ENCODE measurements at places on chromosomes 5 and 9.

DNA sequence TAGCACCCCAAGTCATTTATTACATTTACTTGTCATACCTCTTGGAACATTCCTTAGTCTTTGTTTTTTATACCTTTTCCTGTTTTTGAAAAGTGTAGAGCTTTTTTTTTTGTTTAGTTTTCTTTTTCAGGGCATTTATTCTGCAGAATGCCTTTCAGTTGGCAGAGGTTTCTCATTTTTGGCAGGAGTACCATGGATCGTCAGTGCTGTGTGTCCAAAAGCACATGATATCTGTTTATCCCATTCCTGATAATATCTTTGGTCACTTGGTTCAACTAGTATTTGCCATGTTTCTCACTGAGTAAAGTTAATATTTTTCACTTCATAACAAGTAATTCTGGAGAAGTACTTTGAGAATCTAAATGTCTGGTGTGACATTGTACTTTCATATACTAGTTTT is 10.7 kb downstream of the OGN start:
- no peak for DNase-seq

- peak; percentile 16 for DNase-seq
These were observed 7.9 kb downstream of the AK1 start for GRCh38 chr9:127869310-127870152.

- DNase-seq, result no peak
These were observed 135.1 kb downstream of the RPS23 start for GRCh38 chr5:82142928-82143577.

DNA sequence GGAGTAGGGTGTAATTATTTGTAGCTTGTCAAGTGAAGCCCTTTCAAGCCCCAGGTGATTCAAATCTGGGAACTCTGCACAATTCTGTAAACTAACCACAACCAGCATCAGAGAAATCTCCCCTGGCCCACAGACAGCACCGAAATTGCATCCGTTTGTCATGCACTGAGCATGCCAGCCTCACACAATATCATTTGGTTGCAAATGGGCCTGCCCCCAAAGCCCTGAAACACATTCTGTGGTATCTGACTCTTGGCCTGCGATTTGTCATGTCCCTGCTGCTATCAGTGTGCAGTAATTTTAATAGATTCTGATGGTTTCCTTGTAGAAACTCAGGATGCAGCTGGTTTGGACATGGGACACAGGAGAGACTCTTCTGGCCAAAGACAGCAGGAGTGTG is 35.3 kb downstream of the SNX24 start:
- DNase-seq, result no peak

GRCh38 chr5:170336065-170336464 is 38.5 kb upstream of the LCP2 start:
- DNase-seq, result no peak

GRCh38 chr9:120869726-120870125 is 7.3 kb downstream of the PHF19 start:
- DNase-seq, result no peak

DNA sequence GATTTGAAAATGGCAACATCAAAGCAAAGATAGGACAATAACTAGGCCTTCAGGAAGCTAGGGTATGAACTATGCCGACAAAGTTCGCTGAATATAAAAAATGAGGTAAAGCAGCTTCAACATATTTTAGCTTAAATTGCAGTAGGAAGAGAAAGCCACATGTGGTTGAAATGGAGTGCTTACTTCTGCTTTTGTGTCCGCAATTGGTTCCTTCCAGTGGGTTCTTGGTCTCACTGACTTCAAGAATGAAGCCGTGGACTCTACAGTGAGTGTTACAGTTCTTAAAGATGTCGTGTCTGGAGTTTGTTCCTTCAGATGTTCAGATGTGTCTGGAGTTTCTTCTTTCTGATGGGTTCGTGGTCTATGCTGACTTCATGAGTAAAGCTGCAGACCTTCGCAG is 95.2 kb downstream of the APTX start:
- DNase-seq, result peak; percentile 76

DNA sequence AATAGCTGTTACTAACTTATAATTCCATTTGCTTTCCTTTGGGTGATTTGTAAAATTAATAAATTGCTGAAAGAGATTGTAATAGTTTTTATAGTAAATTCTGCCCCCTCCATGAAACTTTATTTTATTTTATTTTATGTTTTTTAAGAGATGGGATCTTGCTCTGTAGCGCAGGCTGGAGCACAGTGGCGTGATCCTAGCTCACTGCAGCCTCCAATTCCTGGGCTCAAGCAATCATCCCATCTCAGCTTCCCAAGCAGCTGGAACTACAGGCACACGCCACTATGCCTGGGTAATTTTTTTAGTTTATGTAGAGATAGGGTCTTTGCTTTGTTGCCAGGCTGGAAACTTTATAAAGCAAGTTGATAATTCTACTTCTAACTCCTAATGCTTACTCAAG is 395 bp downstream of the IL33 start:
- DNase-seq, result no peak

- DNase-seq, result no peak
These were observed 115.2 kb downstream of the LHFPL2 start for GRCh38 chr5:78533356-78533755.

- DNase-seq, result no peak
These were observed 595.7 kb downstream of the EFNA5 start for GRCh38 chr5:107074996-107075395.

GRCh38 chr9:92480291-92480771 is 2.0 kb downstream of the ASPN start:
- no peak for DNase-seq

DNA sequence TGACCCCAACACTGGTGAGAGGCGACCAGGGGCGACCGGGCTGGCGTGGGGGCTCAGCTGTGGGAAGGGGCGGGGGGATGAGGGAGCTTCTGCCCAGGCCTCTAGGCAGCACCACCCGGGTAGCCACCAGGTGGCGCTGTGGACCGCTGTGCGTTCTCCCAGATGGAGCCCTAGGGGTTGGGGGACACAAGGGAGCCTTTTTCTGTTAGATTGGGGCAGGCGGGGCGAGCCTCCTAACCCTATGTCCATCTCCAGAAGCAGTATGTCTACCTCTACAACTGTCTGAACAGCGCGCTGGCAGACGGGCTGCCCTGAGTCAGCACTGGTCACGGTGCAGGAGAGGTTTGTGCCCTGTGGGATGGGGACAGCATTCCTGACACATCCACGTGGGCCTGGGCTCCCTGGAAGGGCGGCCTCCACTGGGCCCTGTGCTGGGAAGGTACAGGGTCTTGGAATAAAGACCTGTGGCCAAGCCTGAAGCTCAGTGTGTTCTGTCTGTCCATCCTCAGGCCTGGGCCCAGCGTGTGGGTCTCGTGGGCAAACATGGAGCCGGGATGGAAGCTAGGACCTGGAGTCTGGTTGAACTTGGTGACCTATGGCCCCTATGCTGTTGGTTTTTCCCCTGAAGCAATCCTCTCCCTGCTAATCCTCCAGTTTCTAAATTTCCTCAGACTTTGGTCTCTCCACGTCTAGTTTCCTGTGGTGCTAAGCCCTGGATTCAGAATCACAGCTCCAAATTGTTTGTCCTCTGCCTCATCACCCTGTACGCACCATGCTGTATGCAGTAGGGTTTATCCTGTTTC is 23.1 kb upstream of the SPTLC1 start:
- DNase-seq, result no peak

DNA sequence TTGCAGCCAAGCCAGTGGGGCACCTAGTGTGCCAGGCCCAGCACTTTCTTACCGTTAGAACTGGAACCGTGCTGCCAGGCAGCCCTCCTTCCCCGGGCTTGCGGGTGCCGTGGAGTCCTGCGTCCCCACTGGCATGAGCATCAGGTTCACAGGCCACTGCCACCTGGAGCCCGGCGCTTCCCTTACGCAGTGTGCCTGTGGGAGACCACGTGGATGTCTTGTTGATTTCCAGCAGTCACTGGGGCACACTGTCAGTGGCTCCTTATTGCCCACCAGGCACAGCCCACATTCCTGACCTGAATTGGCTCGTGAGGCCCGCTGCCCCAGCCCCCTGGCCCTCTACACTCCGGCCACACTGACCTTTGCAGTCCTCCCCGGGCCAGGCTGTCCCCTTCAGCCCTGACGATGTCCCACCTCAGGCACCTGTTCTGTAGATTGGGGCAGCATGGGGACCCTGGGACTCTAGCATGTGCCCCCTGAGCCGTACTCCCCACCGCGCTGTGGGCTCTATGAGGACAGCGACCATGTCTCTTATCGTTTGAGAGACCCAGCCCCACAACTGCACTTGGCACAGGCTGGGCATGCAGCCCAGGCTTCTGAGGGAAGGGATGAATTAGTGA is 10.4 kb upstream of the CEL start:
- DNase-seq, result no peak

GRCh38 chr9:80158554-80159170 is 586.9 kb downstream of the TLE4 start:
- DNase-seq, result no peak

DNA sequence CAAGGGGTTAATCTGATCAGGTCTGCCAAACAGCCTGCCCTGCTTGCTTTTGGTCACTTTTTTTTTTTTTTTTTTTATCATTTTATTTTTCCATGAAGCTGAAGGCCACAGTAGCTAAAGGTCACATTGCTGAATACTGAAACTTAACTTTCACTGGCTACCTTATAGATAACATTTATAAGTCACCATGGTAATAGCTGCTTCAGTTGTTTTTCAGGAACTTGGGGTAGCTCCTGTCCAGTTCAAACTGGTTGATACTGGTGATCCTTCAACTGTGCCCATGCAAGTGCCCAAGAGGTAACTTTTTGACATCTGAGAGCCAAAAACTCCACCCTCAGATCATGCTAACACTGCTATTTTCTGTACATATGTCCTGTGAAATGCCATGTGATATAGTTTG is 68.3 kb upstream of the RGS7BP start:
- DNase-seq, result no peak

- peak; percentile 20 for DNase-seq
These were observed 12.3 kb downstream of the GPBP1 start for GRCh38 chr5:57186194-57186593.

DNA sequence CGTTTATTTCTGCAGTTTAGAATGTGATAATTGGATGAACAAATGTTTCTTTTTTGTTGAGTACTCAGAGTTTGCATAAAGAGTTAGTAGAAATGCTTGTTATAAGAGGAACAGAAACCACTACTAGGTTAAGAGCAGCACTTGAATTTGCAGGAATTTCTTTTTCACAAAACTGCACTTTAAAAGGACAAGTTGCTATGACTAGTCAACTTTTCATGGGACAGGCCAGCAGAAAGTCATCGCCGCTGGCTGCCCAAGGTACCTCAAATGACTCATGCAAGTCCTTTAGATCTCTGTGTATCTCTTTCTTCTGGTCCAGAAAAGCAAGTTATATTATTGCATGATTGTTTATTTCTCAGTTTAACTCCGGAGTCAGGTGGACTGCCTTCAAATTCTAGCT is 97.3 kb upstream of the HMHB1 start:
- no peak for DNase-seq

GRCh38 chr9:8346296-8346695 is 546.7 kb upstream of the DMAC1 start:
- no peak for DNase-seq

- DNase-seq, result no peak
These were observed 557.4 kb upstream of the ZNF462 start for GRCh38 chr9:106305428-106306133.

- no peak for DNase-seq
These were observed 4.0 kb upstream of the FOXB2 start for GRCh38 chr9:77015327-77016048.

GRCh38 chr9:74006935-74007334 is 490.2 kb upstream of the RORB start:
- DNase-seq, result no peak

- no peak for DNase-seq
These were observed 215.5 kb upstream of the RORB start for GRCh38 chr9:74281674-74282073.

DNA sequence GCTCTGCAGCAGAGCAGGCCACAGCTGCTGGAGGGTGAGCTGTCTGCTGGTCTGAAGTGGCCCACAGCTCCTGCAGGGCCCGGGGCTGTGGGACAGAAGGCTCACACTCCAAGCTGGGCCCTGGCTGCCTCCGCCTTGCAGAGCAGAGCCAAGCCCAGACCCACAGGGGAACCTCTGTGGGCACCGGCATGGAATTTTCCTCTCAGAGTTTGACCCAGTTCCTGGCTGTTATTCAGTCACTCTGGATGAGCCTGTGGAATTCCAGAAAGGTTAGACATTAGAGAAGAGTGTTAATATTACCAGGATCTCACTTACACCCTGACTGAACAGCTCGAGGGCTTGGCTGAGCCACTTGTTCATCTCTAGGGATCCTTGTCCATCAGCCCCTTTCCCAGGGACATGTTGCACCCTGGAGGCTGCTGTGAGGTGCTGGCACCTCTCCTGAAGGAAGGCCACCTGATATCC is 17.5 kb downstream of the IL9 start:
- no peak for DNase-seq

DNA sequence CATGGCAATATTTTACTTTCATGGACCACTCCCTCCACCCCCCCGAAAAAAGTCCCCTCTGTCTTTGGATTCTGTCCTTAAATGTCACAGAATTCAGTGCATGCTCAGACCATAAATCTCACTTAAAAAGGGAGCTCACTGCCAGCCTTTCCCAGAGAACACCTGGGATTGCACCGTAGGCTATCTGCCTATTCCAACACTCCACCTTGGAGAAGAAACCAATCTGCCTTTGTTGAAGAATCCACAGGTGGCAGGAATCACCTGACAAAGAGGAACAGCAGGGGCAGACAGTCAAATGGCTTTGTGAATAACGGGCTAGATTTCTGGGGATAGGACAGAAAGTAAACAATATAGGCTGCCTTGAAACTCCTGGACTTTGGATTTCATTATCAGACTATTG is 306.7 kb upstream of the BRINP1 start:
- DNase-seq, result no peak

GRCh38 chr9:5582835-5583195 is 46.1 kb upstream of the RIC1 start:
- DNase-seq, result no peak

- DNase-seq, result no peak
These were observed 104.0 kb downstream of the NUDT12 start for GRCh38 chr5:103458497-103459040.

DNA sequence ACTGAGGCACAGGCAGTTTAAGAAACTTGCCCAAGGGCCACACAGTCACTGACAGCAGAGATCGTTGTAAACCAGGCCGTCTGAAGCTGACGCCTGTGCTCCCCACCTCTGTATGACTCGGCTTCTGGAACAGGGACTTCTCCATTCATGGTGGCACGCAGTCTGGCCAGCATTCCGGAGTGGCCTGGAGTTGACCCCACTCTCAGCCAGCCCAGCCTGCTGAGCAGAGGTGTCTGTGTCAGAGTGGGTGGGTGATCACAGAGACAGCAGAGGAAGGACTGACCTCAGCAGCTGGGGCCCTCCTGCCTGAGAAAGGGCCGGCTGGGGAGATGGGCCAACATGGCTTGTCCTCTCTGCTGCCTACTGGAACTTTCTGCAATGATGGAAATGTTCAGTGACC is 12.6 kb downstream of the LRSAM1 start:
- DNase-seq, result no peak
